ENCODE measurements at places on chromosomes 6 and 20.

GRCh38 chr20:37335642-37336368, 10.1 kb upstream of the SRC start:
- no peak for DNase-seq

GRCh38 chr6:136415351-136416007, 125.8 kb upstream of the BCLAF1 start:
- no peak for DNase-seq

- DNase-seq = no peak
Observed at GRCh38 chr20:54452277-54452676, 23.1 kb upstream of the DOK5 start.

DNA sequence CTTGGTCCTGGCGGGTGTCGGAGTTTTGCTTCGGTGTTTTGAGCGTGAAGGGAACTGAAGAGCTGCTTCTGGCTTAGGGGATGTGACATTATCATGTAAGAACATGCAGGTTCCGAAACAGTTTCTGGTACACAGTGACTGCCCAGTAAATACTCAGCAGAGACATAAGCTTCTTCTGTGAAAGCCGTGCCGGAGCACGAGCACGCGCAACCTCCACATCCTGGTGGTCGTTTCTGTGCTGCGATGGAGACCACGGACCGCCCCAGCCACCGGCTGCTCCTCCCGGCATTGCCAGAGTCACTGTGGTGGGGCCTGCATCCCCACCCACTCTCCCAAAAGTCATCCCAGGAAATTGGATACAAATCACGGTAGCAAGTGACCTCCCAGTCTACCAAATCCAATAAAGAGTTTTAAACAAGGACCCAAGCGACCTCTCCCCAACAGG, 18.7 kb downstream of the KIF25 start:
- no peak for DNase-seq

GRCh38 chr6:108672641-108673040, 111.9 kb downstream of the FOXO3 start:
- DNase-seq = no peak

- DNase-seq = no peak
Observed at GRCh38 chr6:111406200-111406721, 76.8 kb downstream of the REV3L start.

- no peak for DNase-seq
Observed at GRCh38 chr20:1718604-1719384, 61.2 kb upstream of the SIRPG start.

- DNase-seq = no peak
Observed at GRCh38 chr6:153621491-153621890, 417.5 kb upstream of the OPRM1 start.

GRCh38 chr6:26200918-26201721, 113.9 kb downstream of the HFE start:
- no peak for DNase-seq

DNA sequence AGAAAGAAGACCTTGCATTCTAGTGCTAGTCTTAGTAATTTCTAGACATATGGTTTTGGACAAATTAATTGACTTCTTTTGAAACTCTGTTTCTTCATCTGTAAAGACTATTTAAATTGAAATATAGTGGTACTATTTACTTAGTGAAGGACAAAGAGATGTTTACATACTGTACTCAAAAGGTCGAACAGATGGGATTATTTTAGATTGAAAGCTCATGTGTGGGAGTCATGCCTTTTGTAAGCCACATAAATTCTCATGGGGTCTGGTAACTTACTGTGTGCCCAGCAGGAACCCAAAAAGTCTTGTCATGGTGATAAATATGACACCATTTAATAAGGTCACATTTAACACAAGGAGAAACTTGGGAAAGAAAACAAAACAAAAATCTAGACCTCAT, 368.2 kb upstream of the CITED2 start:
- DNase-seq = no peak

DNA sequence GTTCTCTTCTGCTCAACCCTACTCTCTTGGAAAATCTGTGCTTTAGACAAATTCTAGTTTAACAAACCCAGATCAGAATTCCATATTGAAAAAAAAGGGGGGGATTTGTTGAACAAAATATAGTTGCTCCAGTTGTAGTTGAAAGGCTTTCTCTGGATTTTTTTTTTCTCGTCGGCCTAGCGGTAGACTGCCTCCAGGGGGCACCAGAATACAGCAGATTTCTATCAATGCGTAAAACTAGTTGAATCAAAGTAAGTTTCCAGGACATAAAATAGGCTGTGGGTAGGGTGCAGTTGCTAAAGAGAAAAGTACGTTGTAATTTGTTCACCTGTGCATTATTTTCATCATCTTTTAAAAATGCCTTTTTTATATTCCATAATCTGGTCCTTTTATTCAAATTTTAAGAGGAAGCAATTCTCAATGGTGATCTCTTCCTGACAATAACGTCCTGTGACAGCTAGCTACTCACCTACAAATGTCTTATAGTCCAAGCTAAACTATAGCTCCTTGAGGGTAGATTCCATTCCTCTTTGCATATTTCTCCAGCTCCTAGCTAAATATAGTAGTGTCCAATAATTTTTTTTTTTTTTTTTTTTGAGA, 105.4 kb downstream of the PERP start:
- DNase-seq = peak; percentile 67

GRCh38 chr6:66184091-66184490, 477.1 kb upstream of the EYS start:
- DNase-seq = no peak

DNA sequence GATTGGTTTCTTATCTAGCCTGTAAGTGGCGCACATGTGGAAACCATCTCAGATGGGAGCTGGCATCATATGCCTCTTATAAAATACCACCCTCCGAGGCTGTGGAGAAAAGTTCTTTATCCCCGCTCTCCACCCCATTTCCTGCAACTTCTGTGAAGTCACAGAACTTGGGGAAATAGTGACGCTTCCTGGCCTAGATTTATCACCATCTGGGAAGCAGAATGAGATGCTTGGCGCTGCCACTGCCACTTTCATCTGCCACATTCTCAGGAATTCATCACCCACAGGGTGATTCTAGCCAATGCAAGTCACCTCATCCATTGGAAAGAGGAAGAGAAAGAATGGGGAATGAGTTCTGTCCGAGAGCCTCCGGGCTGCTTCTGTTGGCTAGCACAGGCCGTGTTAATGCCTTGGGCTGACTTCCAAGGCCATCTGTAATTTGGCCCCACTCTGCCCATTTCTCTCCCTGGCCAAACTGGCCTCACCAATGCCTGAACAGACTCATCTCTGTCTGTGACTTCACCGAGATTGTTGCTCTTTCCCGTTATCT, 148.8 kb upstream of the SOX4 start:
- DNase-seq = no peak

DNA sequence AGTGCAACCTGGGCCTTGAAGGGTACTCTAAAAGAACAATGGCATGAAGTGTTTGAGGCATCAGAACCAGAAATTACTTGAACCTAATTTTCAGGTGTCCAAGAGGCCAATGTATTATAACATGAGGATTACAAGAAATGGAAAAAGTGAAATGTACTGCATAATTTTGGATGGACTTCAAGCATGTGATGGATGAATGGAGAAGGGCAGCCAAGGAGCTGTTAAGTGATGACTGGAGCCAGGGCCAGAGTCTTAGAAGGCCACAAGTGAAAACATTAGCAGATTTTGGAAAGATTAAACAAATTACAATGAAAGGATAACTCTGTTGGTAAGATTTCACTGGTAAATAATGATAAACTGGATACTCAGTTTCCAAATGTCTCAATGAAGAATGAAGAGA, 738.2 kb downstream of the CD109 start:
- DNase-seq = no peak

DNA sequence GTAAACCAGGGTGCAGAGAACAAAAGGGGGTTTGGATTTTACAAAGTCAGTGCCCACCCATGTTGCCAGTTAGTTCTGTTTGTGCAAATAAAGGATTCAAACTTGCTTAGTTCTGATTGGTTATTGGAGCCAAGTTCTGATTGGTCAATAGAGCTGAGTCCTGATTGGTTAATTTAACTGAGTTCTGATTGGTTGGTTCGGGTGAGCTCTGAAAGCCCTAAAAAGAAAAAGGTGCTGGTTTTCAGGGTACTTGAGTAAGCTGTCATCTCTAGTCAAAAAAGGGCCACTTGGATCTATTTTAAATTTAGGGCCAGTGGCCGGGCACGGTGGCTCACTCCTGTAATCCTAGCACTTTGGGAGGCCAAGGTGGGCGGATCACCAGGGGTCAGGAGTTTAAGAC, 47.6 kb downstream of the SCGN start:
- no peak for DNase-seq

DNA sequence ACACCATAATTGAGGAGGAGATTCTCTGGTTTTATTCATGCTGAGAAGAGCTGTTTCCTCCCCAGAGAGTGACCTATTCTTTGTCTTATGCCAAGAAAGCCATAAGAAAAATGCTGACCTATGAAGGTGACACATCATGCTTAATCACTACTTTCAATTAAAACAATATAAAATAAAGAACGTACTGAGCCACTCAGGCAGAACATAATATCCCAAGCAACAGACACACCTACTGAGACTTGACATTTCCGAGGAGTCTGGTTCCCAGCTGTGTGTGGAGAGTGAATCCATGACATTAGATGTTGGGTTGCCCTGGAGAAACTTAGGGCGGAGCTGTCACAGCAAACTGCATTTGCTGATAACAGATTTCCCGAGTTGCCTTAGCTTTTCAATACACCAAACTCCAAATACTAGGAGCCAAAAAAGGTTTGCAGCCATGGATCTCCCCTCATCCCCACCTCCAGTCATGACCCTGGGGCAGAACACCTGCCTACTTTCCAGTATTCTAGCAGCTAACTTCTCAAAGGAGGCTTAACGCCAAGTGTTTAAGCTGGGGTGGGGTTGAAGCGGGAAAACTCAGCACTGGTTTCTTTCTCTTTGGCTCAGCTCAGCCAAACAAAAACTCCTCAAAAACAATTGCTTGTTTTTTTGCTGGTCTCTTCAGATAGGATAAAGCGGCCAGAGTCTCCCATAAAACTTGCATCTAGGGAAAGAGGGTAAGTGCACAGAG, 92.2 kb downstream of the BACH2 start:
- no peak for DNase-seq

DNA sequence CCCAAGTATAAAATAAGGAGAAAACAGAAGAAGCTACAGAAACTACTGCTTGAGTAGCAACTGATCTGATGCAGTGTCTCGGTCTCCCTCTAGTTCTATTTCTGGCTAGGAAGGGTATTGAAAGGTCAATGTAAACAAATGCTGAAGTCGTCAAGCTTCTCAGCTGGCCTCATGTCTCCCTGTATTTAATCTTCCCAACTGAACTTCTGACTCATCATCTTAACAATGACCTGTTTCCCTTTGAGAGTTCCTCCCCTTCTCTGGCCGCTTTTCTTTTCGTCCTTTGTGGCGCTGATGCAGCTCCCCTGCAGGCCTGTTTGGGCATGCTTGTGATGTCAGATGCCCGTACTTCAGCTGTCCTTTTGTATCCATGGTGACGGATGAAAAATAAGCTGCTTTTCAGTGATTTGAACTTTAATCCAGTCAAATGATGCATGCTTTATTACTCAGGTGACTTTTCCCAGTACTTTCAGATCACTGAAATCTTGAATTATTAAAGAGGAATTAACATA, 7.8 kb upstream of the LCA5 start:
- no peak for DNase-seq

- no peak for DNase-seq
Observed at GRCh38 chr6:111724505-111724904, 118.8 kb upstream of the TRAF3IP2 start.

- no peak for DNase-seq
Observed at GRCh38 chr20:25030007-25030648, 27.8 kb downstream of the ACSS1 start.

- no peak for DNase-seq
Observed at GRCh38 chr20:44790638-44791393, 19.5 kb downstream of the RIMS4 start.

DNA sequence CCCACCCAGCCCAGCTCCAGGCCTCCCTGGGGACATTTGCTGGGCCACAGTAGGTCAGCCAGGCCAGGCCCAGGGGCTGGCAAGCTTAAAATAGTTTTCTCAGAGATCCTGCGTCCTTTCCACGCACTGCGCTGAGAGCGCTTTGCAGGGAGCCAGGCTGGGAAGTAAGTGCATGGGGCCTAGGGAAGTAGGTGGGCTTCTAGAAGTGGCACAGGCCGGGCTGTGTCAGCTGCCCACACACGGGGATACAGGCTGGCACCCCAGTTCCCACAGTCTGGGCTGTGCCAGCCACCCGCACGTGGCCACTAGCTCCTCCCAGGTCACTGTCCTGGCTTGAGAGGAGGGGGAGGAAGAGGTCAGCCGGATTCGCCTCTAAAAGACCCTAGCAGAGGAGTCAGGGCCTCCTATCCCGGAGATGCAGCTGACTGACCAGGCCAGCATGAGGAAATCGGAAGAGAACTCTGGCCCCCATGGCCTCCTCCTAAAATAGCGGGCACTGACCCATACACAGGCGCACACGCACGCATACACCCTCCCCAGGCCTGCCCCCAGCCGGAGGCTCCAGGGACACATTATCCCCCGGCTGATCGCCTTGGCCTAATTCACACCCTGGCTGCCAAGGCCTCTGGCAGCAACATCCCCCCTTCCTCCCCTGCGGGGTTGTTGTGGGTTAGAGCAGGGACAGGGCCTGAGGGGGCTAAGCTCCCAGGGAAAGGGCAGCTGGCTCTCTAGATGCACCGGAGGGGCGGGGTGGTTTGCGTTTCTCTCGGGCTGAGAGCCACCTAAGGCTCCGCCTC, 5.4 kb downstream of the SLCO4A1 start:
- no peak for DNase-seq

DNA sequence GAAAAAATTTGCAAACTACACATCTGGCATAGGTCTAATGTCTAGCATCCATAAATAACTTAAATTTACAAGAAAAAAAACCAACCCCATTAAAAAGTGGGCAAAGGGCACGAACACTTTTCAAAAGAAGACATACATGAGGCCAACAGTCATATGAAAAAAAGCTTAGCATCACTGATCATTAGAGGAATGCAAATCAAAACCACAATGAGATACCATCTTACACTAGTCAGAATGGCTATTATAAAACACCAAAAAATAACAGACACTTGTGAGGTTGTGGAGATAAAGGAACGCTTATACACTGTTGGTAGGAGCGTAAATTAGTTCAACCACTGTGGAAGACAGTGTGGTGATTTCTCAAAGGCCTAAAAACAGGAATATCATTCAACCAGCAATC, 33.7 kb upstream of the EPB41L2 start:
- DNase-seq = no peak

DNA sequence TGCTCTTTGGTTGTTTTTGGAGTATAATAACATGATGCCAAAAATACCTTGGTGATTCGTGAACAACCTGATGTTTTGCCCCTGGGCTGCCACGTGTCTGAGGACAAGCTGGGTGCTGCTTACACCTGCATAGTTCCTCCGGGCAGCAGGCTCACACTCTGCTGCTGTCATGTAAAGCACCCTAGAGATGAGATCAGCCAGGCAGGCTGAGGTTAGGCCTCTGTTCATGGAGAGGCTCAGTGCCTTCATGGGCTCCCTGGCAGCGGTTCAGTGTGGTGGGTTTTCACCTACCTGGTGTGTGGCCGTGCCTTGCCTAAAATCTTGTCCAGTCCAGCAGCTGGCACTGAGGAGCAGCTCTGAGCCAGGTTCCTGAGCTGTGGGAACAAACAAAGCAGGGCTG, 60.1 kb upstream of the TAGAP start:
- DNase-seq = no peak

DNA sequence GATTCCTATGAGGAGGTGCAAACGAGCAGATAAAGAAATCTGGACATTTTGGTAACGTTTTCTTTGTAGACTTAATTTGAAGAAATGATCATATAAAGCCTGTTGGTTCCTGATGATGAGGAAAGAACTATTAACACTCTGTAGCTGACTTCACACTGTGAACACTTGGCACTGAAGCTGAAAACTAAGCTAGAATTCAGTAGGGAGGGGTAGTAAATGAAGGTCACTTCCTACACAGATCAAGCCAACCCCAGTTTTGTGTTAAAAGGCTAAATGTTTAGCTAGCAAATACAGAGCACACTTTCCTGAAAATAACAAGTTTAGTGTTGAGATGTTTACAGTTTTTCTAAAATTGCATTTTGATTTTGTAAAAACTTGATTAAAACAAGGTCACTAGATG, 296.2 kb upstream of the PRDM1 start:
- DNase-seq = no peak
